ENCODE measurements at places on chromosomes 11 and 22. TPM values are rescaled to one million over a fixed set of nuclear protein-coding genes. Genes with fewer than 3 reads are reported as not detected.
A peak's percentile ranks its signal among the peaks of the same experiment; 100 is the strongest.

The ELFN2 gene
- total RNA-seq: 7.6 TPM

The MFNG gene
- 74.0 TPM for total RNA-seq

The GRAP2 gene
- 5.5 TPM for total RNA-seq

The DGCR6 gene
- total RNA-seq: 6.9 TPM

The APOL1 gene
- total RNA-seq: 49.8 TPM

The DLG2 gene
- 7.6 TPM for total RNA-seq

The VSIG10L2 gene
- not detected for total RNA-seq

DNA sequence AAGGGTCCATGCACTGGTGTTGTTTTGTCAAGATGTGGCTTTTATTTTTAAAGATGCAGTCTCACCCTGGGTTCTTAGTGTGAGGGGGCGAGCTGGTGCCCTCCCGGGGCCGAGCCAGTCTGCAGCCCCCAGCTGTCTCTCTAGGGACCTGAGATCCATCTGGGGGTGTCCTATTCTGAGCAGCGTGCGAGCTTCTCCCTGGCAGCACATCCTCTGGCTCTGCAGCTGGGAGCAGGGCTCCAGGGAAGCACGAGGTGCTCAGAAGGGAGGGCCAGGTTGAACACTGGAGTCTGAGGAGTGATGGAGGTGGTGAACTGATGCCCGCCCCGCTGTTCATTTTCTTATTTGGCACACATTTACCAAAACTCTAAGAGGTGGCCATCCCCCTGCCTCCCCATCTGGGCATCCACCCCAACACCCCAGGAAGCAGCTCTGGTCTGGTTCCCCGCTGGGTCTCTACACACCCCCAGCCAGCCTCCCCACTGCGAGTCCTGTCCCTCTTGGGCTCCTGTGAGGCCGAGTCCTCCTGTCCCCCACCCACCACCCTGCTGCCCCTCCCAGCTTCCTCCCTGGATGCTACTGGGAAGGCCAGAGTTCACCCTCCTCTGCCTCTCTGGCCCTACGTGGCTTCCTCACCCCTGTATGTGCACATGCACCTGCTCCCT lies 956.4 kb downstream of the BRD1 start:
- H3K36me3 ChIP-seq: no peaks in the 10 kb centered on the region
- no peaks in the 10 kb centered on the region for H3K27me3 ChIP-seq
- DNase-seq: no peak
- no peaks in the 10 kb centered on the region for H3K4me1 ChIP-seq
- no peak overlapping the region for H3K4me3 ChIP-seq
- no peak overlapping the region for H3K27ac ChIP-seq

DNA sequence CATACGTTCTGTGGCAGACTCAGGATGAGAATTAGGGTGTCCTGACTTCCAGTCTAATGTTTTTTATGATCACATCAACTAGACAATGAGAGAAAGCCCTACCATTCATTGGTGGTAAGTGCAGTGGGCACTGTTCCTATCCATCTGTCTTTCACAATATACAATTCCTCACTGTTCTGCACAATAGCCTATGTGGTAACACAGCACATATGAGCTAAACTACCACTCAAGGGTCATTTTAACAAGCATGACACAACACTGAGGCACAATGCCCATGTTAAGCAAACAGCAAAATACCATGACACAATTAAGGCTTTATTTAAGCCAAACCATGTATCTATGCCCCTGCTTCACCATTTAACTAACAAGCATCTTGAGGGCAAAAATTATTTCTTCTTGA lies 52.3 kb downstream of the SIK3 start:
- H3K27ac ChIP-seq: no peak overlapping the region
- no peaks in the 10 kb centered on the region for H3K27me3 ChIP-seq
- no peaks in the 10 kb centered on the region for H3K36me3 ChIP-seq
- peaks cover 34% of the 10 kb centered on the region for H3K4me1 ChIP-seq
- DNase-seq: peak; percentile 26

DNA sequence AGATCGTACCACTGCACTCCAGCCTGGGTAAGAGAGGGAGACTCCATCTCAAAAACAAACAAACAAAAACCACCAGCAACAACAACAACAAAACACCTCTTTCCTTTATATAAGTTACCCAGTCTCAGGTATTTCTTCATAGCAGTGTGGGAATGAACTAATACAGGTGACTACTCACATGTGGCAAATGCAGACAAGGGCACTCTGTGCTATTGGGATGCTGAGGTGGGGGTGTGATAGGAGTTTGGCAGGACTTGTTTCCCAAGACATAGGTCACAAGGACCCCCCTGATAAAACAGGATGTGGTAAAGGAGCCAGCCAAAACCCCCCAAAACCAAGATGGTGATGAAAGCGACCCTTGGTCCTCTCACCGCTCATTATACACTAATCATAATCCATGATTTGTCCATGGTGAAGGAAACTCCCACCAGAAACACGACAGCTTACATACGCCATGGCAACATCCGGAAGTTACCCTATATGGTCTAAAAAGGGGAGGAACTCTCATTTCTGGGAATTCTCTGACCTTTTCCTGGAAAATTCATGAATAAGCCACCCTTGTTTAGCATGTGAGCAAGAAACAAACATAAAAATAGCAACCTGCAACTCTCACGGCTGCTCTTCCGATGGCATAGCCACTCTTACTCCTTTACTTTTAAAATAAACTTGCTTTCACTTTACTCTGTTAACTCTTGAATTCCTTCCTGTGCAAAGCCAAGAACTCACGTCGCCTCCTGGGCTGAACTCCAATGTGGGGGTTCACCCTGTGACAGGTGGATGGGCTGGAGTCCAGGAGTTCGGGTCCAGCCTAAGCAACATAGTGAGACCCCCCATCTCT lies 18.8 kb upstream of the INCENP start:
- peak overlapping the region; percentile 65 for H3K27ac ChIP-seq
- H3K4me3 ChIP-seq: peak overlapping the region; percentile 26
- no peak for DNase-seq
- peaks cover 12% of the 10 kb centered on the region for H3K4me1 ChIP-seq
- H3K36me3 ChIP-seq: no peaks in the 10 kb centered on the region
- no peaks in the 10 kb centered on the region for H3K27me3 ChIP-seq

GRCh38 chr22:24389680-24390079 lies 37.7 kb upstream of the ADORA2A start:
- DNase-seq: no peak
- peak overlapping the region; percentile 71 for H3K27ac ChIP-seq
- peaks cover 32% of the 10 kb centered on the region for H3K4me1 ChIP-seq
- H3K4me3 ChIP-seq: no peak overlapping the region

GRCh38 chr11:121466063-121466794 lies 13.5 kb upstream of the SORL1-AS1 start:
- peaks cover 45% of the 10 kb centered on the region for H3K4me1 ChIP-seq
- no peaks in the 10 kb centered on the region for H3K36me3 ChIP-seq
- no peaks in the 10 kb centered on the region for H3K27me3 ChIP-seq
- DNase-seq: peak; percentile 45
- no peak overlapping the region for H3K4me3 ChIP-seq

GRCh38 chr11:121340032-121340580 lies 47.5 kb downstream of the SC5D start:
- no peaks in the 10 kb centered on the region for H3K36me3 ChIP-seq
- H3K4me1 ChIP-seq: no peaks in the 10 kb centered on the region
- DNase-seq: no peak

DNA sequence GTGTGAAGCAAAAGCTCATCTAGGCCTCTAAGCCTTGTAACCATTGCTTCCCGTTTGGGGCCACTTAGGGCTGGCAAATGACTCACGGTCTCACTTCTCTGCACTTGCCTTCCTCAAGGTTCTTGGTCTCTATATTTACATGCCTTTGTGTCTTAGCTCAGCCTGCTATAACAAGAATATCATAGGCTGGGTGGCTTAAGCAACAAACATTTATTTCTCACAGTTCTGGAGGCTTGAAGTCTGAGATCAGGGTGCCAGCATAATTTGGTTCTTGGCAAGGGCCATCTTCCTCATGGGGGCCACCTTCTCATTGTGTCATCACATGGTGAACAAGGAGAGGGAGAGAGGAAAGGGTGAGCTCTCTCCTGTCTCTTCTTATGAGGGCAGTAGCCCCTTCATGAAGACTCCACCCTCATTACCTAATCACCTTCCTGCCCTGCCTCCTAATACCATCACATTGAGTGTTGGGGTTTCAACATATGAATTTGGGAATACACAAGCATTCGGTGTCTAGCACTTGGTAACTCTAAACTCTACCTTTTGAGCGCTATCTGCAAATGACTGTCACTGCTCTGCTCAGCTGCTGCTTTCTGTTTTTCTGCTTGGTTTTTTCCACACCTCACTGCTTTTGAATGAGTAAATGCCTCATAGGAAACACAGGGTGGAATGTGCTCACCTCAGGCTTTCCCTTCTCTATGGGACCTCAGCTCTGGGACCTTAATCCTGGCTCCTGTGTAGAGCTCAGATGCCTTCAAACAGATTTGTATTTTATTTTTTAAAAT lies 16.2 kb upstream of the ME3 start:
- H3K4me3 ChIP-seq: no peak overlapping the region
- no peaks in the 10 kb centered on the region for H3K4me1 ChIP-seq
- peak overlapping the region; percentile 2 for H3K27ac ChIP-seq
- peak; percentile 23 for DNase-seq

- H3K4me1 ChIP-seq: no peaks in the 10 kb centered on the region
- no peak overlapping the region for H3K4me3 ChIP-seq
- no peaks in the 10 kb centered on the region for H3K36me3 ChIP-seq
- no peaks in the 10 kb centered on the region for H3K27me3 ChIP-seq
- H3K27ac ChIP-seq: no peak overlapping the region
These were observed 559.1 kb downstream of the FAM181B start for GRCh38 chr11:82174610-82175009.

- H3K4me1 ChIP-seq: peaks cover 9% of the 10 kb centered on the region
- no peak overlapping the region for H3K27ac ChIP-seq
- DNase-seq: no peak
- H3K4me3 ChIP-seq: no peak overlapping the region
These were observed 40.3 kb downstream of the BUD13 start for GRCh38 chr11:116732271-116733042.

GRCh38 chr22:48695251-48695650 lies 1132.4 kb downstream of the BRD1 start:
- H3K36me3 ChIP-seq: no peaks in the 10 kb centered on the region
- no peak overlapping the region for H3K27ac ChIP-seq
- no peaks in the 10 kb centered on the region for H3K4me1 ChIP-seq
- DNase-seq: no peak
- H3K4me3 ChIP-seq: no peak overlapping the region

- H3K4me1 ChIP-seq: no peaks in the 10 kb centered on the region
- peak; percentile 78 for DNase-seq
- H3K27me3 ChIP-seq: no peaks in the 10 kb centered on the region
- H3K36me3 ChIP-seq: no peaks in the 10 kb centered on the region
- H3K27ac ChIP-seq: no peak overlapping the region
- no peak overlapping the region for H3K4me3 ChIP-seq
These were observed 14.1 kb downstream of the WNT7B start for GRCh38 chr22:45962756-45963324.

DNA sequence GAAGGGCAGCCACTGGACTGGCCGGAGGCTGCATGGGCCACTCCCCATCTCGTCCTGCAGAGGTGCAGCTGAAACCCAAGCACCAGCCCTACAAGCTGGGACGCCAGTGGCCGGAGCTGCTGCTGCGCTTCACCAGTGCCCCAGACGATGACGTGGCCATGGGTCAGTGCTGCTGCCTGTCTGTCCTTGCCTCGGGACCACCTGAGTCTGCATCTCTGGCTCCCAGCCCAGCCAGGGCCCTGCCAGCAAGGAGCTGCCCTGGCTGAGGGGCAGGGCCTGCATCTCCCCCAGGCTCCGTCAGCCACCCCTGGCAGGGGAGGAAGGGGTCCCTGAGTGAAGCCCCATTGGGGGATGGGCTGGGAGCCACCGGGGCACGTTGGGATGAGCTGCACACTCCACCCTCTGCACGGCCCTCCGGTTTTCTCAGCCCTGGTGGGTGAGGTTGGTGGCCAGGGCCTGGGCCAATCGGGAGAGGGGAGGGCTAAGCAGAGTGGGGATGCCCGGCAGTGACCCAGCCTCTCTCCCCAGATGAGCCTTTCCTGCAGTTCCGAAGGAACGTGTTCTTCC lies 7.2 kb downstream of the FRMD8 start:
- H3K27me3 ChIP-seq: no peaks in the 10 kb centered on the region
- no peak overlapping the region for H3K27ac ChIP-seq
- peaks cover 32% of the 10 kb centered on the region for H3K4me1 ChIP-seq
- DNase-seq: peak; percentile 64
- peaks cover 68% of the 10 kb centered on the region for H3K36me3 ChIP-seq

- H3K27me3 ChIP-seq: no peaks in the 10 kb centered on the region
- peak overlapping the region; percentile 81 for H3K27ac ChIP-seq
- no peaks in the 10 kb centered on the region for H3K36me3 ChIP-seq
- no peak for DNase-seq
- no peak overlapping the region for H3K4me3 ChIP-seq
- peaks cover 36% of the 10 kb centered on the region for H3K4me1 ChIP-seq
These were observed 41.0 kb upstream of the APLNR start for GRCh38 chr11:57277845-57278720.

DNA sequence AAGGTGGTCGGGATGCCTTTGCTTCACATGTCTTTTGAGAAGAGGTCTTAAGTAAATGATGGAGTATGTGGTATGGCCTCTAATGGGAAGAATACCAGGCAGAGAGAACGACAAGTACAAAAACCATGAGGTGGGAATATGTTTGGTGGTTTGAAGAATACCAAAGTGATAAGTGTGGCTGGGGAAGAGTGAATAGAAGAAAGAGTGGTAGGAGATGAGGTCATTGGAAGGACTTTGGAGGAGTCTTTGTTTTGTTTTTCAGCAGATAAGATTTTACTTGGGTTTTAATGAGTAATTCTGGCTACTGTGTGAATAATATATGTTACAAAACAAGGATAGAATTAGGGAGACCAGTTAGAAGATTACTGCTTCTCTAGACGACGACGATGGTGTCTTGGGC lies 515.4 kb downstream of the RAB38 start:
- H3K4me1 ChIP-seq: no peaks in the 10 kb centered on the region
- no peak overlapping the region for H3K27ac ChIP-seq
- no peaks in the 10 kb centered on the region for H3K36me3 ChIP-seq
- no peak overlapping the region for H3K4me3 ChIP-seq
- no peak for DNase-seq
- no peaks in the 10 kb centered on the region for H3K27me3 ChIP-seq
